ENCODE measurements at places on chromosomes 1 and 21. TPM values are rescaled to one million over a fixed set of nuclear protein-coding genes. Genes with fewer than 3 reads are reported as not detected.

GRCh38 chr1:185823467-185823866 lies 89.3 kb downstream of the HMCN1 start:
- DNase-seq: no peak

Gene TFF2
- total RNA-seq: not detected

- no peak for DNase-seq
Measured at GRCh38 chr1:54144366-54144765, 8.4 kb downstream of the CDCP2 start.

GRCh38 chr1:238119060-238119459 lies 228.3 kb upstream of the ZP4 start:
- DNase-seq: no peak

Gene BNIPL
- 8.3 TPM for total RNA-seq

DNA sequence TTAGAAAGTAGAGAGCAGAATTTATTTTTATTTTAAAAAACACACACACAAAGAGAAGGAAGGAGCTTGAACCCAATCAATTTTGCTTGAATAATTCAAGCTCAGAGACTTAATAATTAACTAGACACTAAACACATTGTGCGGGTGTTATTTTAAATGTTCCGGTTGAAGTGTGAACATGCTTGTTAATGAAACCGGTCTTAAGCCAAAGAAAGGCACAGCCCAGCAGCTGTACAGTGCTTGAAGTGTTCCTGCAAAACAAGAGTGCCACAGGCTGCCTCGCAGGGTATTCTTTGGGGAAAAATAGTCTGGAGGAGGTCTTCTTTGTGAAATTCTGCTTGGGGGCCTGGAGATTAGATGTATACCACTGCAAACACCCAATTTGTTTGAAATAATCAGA lies 2.2 kb upstream of the CDC42BPA start:
- no peak for DNase-seq

DNA sequence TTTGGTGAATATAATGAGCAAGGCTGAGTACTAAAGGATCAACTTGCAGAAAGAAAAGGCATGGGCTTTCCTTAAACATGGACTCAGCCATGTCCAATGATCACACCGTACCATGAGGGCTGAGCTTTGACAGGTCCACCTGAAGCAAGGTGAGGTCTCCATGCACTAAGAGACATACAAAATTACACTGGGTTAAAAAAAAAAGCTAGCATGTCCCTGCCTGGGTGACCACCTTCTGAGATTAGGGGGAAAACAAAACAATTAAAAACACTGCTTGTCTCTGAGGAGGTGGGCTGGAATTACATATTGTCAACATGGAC lies 22.7 kb downstream of the DUSP10 start:
- no peak for DNase-seq

Gene PLPP3
- total RNA-seq: 0.61 TPM

GRCh38 chr1:16226490-16227179 lies 10.3 kb downstream of the CPLANE2 start:
- DNase-seq: no peak

DNA sequence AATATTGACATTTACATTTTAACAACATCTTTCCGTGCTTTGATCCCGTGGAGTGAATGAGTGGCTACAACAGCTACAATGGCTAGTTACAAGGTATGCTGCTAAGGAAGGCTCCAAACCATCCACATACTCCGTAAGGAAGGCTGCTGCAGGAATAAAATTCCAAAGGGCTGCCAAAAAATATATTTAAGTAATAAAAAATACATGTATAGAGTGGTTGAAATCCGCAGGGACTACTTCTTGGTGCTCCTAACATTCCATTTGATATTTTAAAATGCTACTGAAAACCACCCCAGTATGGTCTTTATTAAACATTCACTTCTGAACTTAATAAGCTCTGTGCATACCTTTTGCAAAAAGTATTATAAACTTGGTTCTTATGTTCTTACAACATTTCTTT lies 25.3 kb downstream of the TNFSF4 start:
- DNase-seq: no peak

Gene KCNE1
- 0.17 TPM for total RNA-seq

GRCh38 chr1:155318082-155318481 lies 2.6 kb upstream of the RUSC1 start:
- DNase-seq: no peak

Gene SLC22A15
- total RNA-seq: 1.2 TPM

DNA sequence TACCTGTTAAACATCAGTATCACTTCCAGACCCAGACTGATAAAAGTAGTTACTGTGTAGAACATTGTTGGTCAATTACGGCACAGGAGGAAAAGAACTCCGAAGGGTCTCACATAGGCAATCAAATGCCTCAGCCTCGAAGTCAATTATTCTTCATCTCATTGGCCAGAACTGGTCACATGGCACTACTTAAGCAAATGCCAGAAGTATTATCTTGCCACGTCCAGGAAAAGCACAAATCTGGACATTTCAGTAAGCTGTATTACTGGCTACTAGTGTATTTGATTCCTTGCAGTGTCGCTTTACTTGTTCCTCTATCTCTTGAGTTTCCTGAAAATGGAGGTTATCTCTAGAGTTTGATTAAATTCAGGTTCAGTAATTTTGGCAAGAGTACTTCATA lies 24.4 kb downstream of the DIO1 start:
- no peak for DNase-seq

DNA sequence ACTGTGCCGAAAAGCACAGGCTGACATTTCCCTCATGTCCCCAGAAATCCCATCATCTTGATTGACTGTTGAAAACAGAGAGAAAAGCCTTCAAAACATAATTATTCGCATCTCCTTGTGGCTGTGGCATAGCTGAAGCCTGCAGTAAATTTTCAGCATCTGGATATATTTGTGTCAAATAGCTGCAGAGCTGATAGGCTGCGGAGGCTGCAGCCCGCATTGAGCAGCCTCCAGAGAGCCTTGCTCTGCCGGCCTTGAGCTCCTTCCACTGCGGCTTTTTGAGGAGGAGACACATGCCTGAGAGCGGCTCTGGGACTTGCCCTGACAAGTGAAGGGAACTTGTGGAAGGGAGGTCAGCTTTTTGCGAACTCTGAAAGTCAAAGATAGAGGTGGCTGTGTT lies 144.7 kb downstream of the RYR2 start:
- no peak for DNase-seq

DNA sequence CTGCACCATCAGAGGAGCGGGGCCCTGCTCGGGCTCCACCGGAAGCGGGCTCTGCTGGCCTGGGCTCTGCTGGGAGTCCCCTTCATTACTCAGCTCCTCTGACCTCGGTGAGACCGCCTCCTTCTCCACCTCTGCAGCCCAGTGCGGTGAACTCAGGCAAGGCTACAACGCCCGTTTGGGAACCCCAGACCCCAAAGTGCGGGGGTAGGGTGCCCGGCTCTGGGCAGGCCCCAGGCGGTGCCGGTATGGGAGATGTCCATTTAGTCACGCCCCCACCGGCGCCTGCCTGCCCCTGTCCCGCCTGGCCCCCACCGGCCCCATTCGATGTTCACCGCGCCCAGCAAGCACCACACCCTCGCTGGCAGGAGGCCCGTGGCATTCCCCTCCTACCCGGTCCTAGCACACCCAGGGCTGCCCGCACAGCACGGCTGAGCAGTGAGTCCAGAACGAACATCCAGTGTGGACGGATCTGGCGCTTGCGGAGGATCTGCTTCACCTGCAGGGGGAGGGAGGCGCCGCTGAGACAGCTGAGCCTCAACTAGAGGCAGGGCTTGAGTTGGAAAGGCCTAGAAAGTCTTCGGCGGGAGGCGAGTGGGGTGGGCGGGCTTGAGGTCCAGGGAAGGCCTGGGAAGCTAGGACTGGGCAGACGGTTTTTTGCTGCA lies 10.0 kb downstream of the MAP3K6 start:
- peak; percentile 30 for DNase-seq

GRCh38 chr21:34498623-34499022 lies 13.4 kb downstream of the KCNE1 start:
- DNase-seq: no peak

Gene NCAM2
- total RNA-seq: not detected

DNA sequence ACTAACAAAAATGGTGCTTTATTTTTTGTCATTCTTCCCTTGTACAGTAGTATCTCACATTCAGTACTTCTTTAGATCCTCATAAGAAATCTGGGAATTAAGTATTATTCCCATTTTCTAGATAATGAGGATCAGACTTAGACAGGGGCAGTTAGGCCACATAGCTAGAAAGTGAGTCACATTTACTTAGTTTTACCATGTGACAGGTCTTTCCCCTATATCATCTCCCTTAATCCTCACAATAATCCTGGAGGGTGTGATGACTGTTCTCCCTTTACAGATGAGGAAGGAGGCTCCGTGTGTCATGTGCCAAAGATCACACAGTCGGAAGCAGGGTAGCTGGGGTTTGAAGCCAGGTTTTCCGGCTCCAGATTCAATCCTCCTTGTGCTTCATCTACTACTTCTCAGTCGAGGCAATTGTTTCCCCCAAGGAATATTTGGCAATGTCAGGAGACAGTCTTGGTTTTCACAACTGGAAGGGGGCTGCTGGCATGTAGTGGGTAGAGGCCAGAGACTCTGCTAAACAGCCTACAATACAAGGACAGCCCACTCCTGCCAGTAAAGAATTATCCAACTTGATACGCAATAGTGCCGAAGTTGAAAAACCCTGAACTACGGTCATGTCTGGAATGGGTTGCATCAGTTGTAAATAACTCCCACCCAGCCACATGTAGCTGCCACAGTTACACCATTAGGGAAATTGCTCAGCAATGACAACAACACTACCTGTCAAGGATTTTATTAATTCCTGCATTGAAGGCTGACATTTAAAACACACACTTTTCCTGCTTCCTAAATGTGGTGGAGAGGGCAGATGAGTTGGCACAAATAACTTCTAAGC lies 54.5 kb downstream of the C8B start:
- no peak for DNase-seq

DNA sequence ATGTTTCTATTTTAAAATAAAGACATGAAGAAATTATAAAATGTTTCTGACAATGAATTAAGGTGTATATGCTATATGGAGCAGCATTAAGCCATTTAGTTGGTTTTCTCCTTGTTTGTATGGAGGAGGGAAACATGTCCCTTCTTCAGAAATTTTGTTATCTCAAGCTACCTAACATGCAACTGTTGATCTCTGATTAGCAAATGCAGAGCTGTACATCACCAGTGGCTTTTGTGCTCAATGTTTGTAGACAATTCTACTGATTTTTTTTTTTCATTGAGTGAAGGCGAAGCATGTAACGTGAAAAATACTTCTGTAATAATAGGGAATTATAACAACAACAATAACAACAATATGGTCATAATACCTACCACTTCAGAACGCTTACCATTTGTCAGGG lies 463.7 kb downstream of the PLPP3 start:
- no peak for DNase-seq

DNA sequence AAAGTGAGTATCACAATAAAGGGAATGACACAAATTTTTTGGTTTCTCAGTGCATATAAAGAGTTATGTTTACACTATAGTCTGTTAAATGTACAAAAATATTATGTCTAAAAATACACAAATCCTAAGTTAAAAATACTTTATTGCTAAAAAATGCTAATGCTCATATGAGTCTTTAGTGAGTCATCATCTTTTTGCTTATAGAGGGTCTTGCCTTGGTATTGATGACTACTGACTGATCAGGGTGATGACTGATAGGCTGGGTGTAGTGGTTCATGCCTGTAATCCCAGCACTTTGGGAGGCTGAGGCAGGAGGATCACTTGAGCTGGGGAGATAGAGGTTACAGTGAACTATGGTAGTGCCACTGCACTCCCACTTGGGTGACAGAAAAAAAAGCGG lies 12.9 kb upstream of the NUF2 start:
- DNase-seq: no peak

GRCh38 chr21:34074283-34075090 lies 1.1 kb downstream of the MRPS6 start:
- DNase-seq: no peak

Gene HLX
- total RNA-seq: 0.14 TPM

DNA sequence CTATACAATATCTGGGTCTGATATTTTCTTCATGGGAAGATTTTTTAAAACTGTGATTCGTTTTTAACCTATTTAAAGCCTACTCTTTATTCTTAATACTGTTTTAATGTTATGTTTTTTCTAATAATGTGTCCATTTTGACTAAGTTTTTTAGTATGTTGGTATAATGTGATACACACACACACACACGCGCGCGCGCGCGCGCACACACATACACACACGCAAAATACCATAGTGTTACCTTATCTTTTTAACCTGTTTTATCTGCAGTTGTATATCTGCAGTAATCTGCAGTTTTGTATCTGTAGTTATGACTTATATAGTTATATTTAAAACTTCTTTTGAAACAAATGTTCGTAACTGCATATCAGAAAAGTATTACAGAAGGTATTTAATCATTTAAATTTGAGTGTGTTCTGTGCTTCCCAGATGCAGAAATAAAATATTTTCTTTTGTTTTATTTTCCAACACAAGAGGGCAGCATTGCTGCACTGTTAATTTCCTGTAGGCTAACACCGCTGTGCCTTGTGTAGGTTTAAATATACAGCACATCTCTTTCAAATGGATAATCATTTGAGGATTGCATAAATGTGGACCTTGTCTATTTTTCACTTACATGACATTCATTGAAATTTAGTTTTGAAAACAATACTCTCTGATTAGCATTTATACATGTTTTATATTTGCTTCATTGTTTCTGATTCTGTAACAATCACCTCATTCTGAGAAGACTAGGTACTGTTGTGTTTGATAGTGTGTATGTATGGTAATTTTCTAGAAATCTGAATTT lies 166.1 kb downstream of the PDE4B start:
- DNase-seq: no peak

DNA sequence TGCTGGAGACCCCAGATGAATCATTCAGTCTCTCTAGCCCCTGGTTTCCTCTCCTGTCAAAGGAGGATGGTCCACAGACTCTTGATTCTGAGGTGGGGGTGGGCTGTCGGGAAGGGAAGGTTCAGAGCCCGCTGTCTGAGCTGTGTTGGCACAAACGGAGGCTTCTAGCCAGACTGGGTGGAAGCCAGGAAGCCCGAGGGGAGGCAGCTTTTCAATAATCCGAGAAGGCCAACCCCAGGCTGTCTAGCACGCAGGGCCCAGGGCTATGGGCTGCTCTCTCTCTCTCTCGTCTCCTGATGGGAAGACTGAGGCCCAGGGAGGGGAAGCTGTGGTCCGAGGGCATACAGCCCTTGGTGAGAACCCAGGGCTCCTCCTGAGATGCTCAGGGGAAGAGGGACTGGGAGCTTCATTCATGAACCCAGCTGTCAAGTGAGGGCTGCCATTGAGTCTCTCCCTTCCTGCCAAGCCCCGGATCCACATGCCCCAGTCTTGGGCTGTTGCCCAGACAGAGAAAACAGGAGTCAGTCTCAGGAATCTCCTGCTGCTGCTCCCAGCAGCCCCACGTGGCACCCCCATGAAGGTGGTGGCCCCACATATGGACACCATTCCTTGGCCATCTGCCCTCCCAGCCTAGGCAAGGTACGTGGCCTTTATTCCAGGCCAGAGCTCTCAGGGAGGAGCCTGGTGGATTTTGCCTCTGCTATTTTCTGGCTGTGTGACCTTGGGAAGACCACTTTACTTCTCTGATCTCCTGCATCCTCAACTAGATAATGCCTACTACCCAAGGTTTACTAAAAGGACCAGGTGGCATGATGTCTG lies 44.4 kb downstream of the RAP1GAP start:
- no peak for DNase-seq

- peak; percentile 76 for DNase-seq
Measured at GRCh38 chr1:239719642-239720258, 333.4 kb downstream of the CHRM3 start.

Gene LY9
- total RNA-seq: 131 TPM

All from CD4-positive, alpha-beta memory T cell (primary cell).